Lower lobe of right lung (tissue), 2 donors: ENCODE measurements at places on chromosomes 3 and 15. TPM values are rescaled to one million over a fixed set of nuclear protein-coding genes. Genes with fewer than 3 reads are reported as not detected.

The CRABP1 gene
- not detected for total RNA-seq

The ECE2 gene
- total RNA-seq: not detected

The MITF gene
- total RNA-seq: 45.1 TPM

The C3orf18 gene
- 6.7 TPM for total RNA-seq

DNA sequence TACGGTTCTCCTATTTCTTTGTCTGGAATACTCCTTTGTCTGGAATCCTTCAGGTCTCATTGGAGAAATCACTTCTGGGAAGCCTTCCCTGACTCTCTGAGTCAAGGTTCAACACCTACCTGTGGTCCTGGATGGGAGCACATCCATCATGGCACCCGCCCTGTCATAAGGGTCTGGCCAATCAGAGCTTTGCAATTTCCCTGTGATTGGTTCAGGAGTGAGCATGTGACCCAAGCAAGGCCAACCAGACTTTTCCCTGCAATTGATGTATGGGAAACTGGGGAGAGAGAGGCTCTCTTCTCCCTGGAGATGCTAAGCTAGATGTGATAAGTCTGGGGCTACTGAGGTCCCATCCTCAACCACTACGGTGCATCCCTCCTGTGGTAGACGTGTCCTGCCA is 8.1 kb downstream of the FAM3D start:
- H3K27ac ChIP-seq: no peak overlapping the region
- no peak overlapping the region for H3K4me3 ChIP-seq
- no peaks in the 10 kb centered on the region for H3K4me1 ChIP-seq
- DNase-seq: no peak
- no peaks in the 10 kb centered on the region for H3K36me3 ChIP-seq
- H3K27me3 ChIP-seq: no peaks in the 10 kb centered on the region

GRCh38 chr15:34116620-34117019 is 14.7 kb downstream of the PGBD4 start:
- no peak overlapping the region for H3K4me3 ChIP-seq
- no peaks in the 10 kb centered on the region for H3K36me3 ChIP-seq
- no peak overlapping the region for H3K27ac ChIP-seq
- DNase-seq: no peak

DNA sequence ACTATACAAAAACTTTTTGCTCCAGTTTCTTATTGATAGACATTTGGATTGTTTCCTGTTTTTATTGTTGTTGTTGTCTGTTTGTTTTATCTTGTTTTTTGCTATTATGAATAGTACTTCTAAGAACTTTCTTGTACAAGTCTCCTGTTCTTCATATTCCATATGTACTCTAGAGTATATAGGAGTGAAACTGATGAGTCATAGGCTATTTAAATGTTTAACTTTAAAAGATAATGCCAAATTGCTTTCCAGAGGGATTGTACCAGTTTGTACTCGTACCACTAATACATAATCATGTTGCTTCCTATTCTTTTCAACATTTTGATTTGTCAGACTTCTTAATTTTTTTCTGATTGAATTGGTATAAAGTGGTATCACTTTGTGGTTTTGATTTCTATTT is 19.6 kb downstream of the LRRC49 start:
- H3K27me3 ChIP-seq: no peaks in the 10 kb centered on the region
- H3K36me3 ChIP-seq: no peaks in the 10 kb centered on the region
- no peak overlapping the region for H3K4me3 ChIP-seq
- no peak overlapping the region for H3K27ac ChIP-seq
- H3K4me1 ChIP-seq: no peaks in the 10 kb centered on the region

DNA sequence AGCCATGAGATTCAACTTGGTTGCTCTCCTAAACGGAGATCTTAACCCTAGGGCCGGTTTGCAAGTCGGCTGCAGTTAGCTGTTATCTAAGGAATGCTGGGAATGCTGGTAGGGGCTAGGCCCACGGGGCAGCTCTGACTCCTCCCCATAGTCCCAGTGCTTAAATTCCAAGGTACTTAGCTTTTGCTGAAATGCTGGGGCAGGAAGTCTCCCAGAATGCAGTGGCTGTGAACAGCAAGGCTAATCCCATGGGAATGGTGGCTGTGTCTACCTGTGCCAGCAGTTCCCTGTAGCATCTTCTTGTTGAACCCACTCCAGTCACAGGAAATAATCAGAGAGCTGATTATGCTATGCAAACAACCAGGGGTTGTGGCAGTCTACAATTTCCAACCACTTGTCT is 102.5 kb upstream of the TJP1 start:
- H3K36me3 ChIP-seq: no peaks in the 10 kb centered on the region
- H3K4me1 ChIP-seq: peaks cover 13% of the 10 kb centered on the region
- H3K4me3 ChIP-seq: no peak overlapping the region

- H3K27me3 ChIP-seq: no peaks in the 10 kb centered on the region
- H3K4me1 ChIP-seq: peaks cover 24% of the 10 kb centered on the region
- no peaks in the 10 kb centered on the region for H3K36me3 ChIP-seq
- peak overlapping the region; percentile 37 for H3K27ac ChIP-seq
Measured at GRCh38 chr3:170002231-170002630, 35.6 kb upstream of the GPR160 start.

- H3K4me1 ChIP-seq: no peaks in the 10 kb centered on the region
- no peak overlapping the region for H3K27ac ChIP-seq
- no peaks in the 10 kb centered on the region for H3K27me3 ChIP-seq
Measured at GRCh38 chr3:100630664-100631063, 21.3 kb downstream of the ADGRG7 start.

DNA sequence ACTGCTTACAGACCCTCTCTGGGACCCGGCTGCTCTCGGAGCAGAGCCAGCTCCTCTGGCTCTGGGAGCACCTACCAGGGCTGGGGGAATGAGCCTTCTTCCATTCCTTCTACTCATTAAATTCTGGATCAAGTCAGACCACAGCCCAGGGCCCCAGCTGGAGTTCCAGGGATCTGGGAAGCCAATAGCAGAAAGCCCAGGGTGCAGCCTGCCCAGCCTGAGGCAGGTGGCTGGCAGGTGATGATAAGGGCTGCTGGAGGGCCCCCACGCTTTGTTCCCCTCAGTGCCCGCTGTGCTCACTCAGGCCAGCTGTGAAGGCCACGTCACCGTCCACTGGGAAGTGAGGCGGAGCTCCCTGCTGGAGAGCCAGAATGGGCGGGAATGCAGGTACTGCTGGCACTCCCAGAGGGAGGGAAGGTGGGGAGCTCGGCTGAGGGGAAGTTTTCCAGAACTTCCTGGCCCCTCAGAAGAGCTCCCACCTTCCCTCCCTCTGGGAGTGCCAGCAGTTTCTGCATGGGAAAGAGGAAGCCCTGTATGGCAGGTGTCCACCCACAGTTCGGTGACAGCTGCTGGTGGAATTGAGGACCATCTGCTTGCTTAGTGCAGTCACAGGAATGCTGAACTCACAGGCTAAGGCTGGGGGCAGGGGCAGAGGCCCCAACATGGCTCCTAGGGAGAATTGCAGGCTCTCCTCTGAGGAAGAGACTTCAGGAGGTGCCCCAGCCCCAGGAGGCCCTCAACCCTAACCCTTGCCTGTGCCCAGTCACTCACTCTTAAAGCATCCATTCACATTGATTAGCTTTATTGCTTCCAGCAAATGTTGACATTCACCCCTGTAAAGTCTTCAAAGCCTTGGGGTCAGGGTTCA is 12.6 kb upstream of the RTP3 start:
- no peak overlapping the region for H3K4me3 ChIP-seq
- H3K4me1 ChIP-seq: peaks cover 8% of the 10 kb centered on the region
- H3K27me3 ChIP-seq: no peaks in the 10 kb centered on the region
- no peaks in the 10 kb centered on the region for H3K36me3 ChIP-seq

GRCh38 chr3:31251083-31251482 is 281.6 kb upstream of the STT3B start:
- H3K27me3 ChIP-seq: no peaks in the 10 kb centered on the region
- H3K27ac ChIP-seq: no peak overlapping the region
- H3K4me3 ChIP-seq: no peak overlapping the region
- H3K36me3 ChIP-seq: no peaks in the 10 kb centered on the region
- no peaks in the 10 kb centered on the region for H3K4me1 ChIP-seq

GRCh38 chr3:8757551-8758518 is 11.6 kb downstream of the OXTR start:
- no peaks in the 10 kb centered on the region for H3K36me3 ChIP-seq
- H3K4me3 ChIP-seq: no peak overlapping the region
- DNase-seq: no peak

- H3K36me3 ChIP-seq: no peaks in the 10 kb centered on the region
- DNase-seq: peak; percentile 74
- H3K27me3 ChIP-seq: no peaks in the 10 kb centered on the region
- peak overlapping the region; percentile 72 for H3K4me3 ChIP-seq
- H3K4me1 ChIP-seq: peaks cover 27% of the 10 kb centered on the region
Measured at GRCh38 chr15:69074001-69074842, 59.7 kb downstream of the NOX5 start.
